ENCODE measurements at places on chromosomes 4 and X. TPM values are rescaled to one million over a fixed set of nuclear protein-coding genes. Genes with fewer than 3 reads are reported as not detected.

Gene UNC5C
- 23.7 TPM for total RNA-seq

DNA sequence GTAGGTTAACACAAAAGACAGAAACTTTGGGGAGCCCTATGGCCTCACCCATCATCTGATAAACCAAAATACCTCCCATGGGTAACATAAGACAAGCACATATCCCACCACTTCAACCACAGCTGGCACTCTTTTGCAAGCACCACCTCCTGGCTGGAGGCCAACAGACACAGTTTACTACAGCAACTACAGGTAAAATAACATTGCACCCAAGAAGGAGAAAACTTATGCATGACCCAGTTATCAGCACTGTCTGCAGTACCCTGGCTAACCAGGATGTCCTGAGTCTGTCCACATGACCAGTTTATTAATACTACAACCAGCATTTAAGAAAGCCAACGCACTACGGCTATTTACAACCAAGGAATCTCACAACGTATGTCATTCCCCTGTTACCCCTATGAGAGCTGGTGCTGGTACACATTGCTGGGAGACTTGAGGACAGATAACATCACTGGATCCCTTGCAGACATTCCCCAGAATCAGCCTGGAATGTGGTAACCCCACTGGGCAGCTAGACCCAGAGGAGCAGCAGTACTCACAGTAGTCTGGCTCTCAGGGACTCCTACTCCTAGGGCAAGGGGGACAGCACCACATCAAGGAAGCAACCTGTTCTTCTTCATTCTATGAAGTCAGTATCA is 32.0 kb downstream of the ELF2 start:
- no peak for DNase-seq

GRCh38 chr4:171817026-171817425 is 3.8 kb downstream of the GALNTL6 start:
- DNase-seq = no peak

GRCh38 chr4:136390824-136391223 is 1141.5 kb downstream of the PCDH18 start:
- DNase-seq = no peak

- no peak for DNase-seq
These were observed 8.9 kb downstream of the COPS4 start for GRCh38 chr4:83043801-83044407.

DNA sequence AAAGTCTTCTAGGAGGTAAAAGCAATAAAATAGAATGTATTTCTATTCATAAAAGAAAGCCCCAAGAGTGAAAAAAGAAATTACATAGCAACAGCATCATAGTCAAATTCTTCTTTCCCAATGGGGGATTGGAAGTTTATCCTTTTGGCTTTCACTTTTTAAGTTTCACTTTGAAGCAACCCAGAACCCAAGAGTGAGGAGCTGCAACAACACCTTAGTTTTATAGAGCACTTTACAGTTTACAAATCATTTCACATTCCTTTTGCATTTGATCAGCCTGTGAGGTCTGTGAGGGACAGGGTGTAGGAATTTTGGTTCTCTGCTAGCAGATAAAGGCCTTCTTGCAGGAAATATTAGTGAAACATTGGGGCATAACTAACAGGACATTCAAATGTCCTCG is 112.0 kb upstream of the NDP start:
- no peak for DNase-seq

Gene TNIP3
- 0.47 TPM for total RNA-seq

Gene CTAG2
- not detected for total RNA-seq
